Small intestine (tissue), 16 donors: ENCODE measurements at places on chromosomes 1 and 21.

- no peak for DNase-seq
These were observed 59.9 kb upstream of the FBXO28 start for GRCh38 chr1:224054012-224054411.

GRCh38 chr1:60695716-60696171 is 386.6 kb upstream of the NFIA start:
- DNase-seq, result no peak

DNA sequence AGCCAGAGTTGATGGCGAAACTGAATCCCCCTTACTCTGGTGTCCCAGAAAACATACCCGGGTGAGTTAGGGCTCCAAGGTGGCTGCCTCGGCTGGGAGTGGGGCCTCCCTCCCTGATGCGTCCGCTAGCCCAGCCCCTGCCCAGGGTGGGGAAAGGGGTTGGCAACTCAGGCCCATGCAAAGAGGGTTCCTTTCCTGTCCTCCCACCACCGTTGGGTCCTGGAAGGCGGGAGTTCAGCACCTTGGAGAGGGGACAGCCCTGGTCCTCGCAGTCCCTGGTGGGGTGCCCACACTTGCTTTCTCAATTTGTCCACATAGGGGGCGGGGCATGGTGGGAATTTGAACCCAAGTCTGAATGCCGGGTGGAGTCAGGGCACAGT is 6.1 kb downstream of the SRM start:
- no peak for DNase-seq

DNA sequence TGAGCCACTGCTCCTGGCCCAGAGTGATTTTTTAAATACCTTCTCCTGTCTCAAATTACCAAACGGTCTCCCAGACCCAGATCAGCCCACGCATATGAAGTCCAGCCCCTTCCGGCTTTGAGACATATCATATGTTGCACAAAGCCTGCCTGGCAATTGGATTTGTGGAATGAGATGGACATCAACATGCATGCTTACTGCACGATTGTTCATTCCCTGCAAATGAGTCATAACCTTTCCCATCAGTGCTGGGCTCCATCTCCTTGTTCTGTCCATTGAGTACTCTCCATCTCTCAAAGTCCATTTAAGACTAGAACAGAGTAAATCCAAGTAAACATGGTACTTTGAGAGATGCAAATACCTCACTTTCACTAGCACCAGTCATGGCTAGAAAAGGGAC is 612.2 kb upstream of the USP24 start:
- no peak for DNase-seq

- peak; percentile 86 for DNase-seq
These were observed 26.1 kb downstream of the PKP1 start for GRCh38 chr1:201309416-201309815.

DNA sequence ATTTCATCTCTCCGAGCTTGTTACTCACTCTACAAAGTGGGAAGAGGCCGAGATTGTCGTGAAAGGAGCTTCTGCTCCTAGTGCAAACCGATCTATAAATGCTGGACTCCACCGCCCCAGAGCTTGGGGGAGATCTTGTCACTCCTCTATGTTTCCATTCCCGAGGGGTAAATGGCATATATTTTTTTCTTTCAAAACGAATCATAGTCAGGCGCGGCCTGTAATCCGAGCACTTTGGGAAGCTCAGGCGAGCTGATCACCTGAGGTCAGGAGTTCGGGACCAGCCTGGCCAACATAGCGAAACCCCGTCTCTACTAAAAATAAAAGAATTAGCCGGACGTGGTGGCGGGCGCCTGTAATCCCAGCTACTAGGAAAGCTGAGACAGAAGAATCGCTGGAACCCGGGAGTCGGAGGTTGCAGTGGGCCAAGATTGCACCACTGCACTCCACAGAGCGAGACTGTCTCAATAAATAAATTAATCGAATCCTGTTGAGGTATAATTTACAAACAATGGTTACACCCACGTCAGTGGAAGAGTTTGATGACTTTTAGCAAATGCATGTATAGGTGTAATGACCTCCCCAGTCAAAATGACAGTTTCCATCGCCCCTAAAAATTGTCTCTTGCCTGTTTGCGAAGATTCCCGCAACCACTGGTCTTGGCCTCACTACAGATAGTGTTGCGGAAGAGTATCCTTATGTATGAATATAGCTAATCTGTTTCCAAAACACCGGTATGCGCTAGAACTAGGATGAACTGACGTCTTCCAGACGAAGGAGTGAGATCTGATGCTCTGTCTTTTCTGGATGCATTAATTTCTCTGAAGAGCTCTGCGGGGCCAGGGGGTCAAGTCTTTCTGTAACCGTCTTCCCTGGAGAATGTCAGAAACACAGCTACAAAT is 840 bp upstream of the HEATR1 start:
- DNase-seq, result no peak

DNA sequence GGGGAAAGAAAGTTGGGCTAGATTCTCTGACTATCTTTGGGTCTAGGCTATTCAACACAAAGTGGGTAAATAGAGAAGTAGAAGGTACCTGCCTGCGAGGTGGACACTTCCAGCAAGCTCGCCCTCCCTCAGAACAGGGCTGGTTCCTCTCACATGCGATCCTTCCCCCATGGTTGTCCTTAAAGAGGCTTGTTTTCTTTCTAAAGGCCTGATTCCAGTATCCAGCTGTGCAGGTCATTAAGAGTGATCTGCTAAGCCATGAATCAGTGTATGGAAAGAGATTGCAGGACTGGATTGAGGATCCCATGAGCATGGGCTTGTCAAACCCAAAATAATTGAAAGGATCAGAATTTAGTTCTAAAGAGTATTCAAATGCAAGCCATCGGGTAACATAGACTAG is 189.0 kb downstream of the URB2 start:
- DNase-seq, result no peak

GRCh38 chr1:3828391-3828790 is 28.6 kb downstream of the CEP104 start:
- DNase-seq, result no peak

DNA sequence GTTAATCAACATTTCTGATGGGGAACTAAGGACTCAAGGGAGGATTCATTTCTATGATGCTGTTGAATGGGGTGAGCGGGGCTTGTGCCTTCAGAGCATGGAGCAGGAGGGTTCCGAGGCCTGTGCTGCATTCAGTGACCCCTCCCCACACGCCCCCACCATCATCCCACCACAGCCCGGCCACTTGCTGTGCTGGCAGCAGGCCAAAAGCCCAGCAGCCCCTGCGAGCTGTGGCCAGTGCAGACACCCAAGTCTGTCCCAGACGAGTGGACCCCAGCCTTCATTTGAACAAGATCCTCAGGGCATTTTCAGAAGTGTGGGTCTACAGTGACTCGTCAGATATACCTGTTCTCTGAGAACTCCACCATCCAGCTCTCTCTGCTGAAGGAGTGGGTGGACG is 242.0 kb downstream of the GRIK3 start:
- DNase-seq, result no peak

- DNase-seq, result no peak
These were observed 3.8 kb downstream of the CCN1 start for GRCh38 chr1:85584264-85584781.

DNA sequence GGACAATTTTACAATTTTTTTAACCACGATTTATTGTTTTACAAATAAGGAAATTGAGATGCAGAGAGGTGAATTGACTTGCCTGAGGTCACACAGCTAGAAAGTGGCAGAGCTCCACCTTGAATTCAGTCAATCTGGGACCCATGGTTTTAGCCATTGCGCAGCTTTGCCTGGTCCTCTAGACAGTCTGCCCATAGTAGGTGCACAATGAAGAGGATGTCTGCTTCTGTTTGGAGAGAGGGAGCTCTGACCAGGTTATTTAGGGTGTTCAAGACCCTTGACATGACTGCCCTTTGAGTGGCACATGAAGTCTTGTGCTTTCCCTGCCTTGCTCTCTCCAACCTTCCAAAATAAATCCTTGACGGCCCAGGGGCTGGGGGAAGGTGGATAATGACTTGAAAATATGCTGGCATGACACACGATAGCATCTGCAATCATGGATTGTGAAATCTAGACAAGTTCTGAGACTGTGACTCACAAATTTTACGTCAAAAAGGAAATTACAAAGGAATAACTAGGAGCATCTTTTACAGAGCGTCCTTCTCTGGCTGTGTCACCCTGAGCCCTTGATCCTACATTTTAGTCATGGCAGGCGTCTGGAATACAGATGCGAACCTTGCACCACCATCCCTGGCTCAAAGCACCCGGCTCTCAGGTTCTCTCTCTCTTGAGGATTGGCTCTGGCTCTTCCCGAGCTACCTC is 26.2 kb upstream of the ID3 start:
- DNase-seq, result no peak

GRCh38 chr1:209157546-209158249 is 425.8 kb upstream of the CAMK1G start:
- no peak for DNase-seq
